ENCODE measurements at places on chromosomes 1 and 21.

- no peak for DNase-seq
These were observed 3.3 kb downstream of the CSRP1 start for GRCh38 chr1:201503397-201504176.

- no peak for DNase-seq
These were observed 1.7 kb downstream of the DHCR24 start for GRCh38 chr1:54885237-54885679.

- no peak for DNase-seq
These were observed at the start of gene GIPC2 for GRCh38 chr1:78045926-78046778. Gene GIPC2, plus strand, starts transcription at chr1:78045966. Its CDS starts 129 bp downstream, at chr1:78046095.

- no peak for DNase-seq
These were observed 24.5 kb downstream of the OSCP1 start for GRCh38 chr1:36425791-36426190.

- DNase-seq, result no peak
These were observed 178.4 kb downstream of the PSMG1 start for GRCh38 chr21:39004634-39005501.

GRCh38 chr1:214452152-214452784 is 99.1 kb downstream of the PTPN14 start:
- no peak for DNase-seq

DNA sequence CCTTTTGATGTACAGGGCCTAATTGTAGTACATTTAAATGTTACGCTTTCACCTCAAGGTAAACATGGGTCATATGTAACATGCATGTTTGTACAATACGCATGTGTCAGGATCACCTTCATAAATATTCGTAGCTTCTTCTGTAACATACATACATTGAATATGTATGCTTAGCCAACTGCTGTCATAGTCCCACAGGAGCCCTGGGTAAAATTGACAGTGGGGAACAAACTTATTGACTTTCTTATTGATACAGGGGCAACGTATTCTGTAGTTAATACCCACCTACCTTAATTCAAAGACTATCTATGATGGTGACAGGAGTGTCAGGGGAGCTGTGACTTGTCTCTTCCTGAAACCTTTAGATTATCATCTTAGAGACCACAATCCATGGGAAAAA is 3.7 kb upstream of the REN start:
- no peak for DNase-seq

DNA sequence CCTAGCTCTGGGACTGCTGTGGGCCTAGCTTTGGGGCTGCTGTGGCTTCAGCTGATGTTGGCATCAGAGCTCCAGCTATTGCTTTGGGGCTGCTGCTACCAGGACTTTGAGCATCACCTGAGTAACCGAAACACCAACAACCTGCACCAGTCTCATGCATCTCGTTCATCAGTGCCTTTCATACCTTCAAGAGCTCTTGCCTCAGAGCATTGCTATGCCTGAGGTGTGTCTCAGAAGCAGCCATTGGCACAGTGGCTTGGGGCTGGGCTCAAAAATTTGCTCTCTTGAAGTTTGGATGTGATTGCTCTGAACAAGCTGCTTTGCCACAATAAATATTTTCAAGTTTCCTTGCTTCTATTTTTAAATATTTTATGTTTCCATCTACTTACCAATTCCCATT is 6.7 kb upstream of the LCE2D start:
- no peak for DNase-seq

DNA sequence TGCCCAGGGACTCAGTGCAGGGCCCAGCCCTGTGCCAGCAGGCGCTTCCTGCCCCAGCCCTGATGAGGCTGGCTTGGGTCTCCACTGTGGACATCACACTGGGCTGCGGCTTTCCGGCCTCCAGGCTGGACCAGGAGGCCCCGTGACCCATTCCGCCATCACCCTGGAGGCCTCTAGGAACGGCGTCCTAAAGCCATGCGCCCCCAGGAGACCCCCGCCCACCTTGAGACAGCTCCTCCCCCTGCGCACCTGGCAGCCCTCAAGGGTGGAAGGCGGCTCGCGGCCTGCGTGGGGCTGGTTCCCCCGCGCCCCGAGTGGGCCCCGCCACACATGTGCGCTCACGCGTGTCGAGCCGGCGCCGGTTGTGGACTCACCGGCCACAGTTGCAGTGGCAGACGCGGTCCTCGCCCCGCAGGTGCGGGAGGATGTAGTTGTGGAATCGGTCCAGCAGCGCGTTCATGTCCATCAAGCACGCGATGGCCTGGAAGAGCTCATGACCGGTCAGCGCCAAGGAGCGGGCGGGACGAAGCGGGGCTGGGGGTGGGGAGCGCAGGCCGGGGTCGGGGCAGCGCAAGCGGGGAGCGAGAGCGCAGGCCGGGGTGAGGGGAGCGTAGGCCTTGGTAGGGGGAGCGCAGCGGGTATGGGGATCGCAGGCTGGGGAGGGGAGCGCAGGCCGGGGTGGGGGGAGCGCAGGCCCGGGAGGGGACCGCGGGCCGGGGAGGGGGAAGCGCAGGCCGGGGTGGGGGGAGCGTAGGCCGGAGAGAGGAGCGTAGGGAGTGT is 924 bp downstream of the TMEM240 start:
- no peak for DNase-seq

- peak; percentile 66 for DNase-seq
These were observed 117.5 kb downstream of the TOMM20 start for GRCh38 chr1:235011064-235011598.

GRCh38 chr21:32442566-32443318 is 30.2 kb downstream of the EVA1C start:
- DNase-seq, result no peak

DNA sequence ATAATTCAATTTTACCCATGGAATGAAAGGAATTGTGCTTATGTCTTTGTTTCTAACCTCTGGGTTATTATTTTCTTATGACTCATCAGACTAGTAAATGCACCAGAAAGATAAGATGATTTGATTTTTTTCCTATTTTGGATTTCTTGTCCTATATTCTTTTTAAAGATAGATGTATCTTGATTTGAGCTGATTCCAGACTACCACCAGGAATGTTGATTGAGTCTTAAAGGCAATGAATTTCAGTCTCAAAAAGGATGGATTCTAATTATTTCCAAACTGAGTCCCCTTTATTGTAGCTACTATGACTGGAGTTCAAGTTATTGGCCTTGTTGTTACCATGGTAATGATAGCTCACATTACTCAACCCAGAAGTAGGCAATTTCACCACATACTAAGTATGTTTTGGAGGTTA is 95.8 kb upstream of the RGS4 start:
- DNase-seq, result no peak

GRCh38 chr1:187839873-187840272 is 1011.1 kb downstream of the PLA2G4A start:
- no peak for DNase-seq

- no peak for DNase-seq
These were observed 273.2 kb downstream of the USP25 start for GRCh38 chr21:16002874-16003466.

DNA sequence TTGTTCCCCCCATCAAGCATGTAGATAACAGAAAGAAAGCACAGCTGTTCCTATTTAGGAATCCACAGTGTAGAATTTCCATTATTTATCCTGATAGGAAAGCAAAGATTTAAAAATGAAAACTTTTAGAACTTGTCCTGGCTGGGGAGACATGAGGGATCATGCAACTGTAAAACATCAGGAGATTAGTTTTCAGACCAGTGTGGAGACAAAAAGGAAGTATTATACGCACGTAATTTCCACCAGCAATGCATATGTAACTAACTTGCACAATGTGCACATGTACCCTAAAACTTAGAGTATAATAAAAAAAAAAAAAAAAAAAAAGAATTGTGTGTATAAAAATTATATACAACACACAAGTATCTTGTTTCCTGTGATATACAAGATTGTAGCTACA is 172.4 kb downstream of the NEGR1 start:
- DNase-seq, result no peak

GRCh38 chr1:195899762-195900352 is 708.4 kb downstream of the KCNT2 start:
- DNase-seq, result no peak

- no peak for DNase-seq
These were observed 9.7 kb downstream of the CD2 start for GRCh38 chr1:116763787-116764465.

DNA sequence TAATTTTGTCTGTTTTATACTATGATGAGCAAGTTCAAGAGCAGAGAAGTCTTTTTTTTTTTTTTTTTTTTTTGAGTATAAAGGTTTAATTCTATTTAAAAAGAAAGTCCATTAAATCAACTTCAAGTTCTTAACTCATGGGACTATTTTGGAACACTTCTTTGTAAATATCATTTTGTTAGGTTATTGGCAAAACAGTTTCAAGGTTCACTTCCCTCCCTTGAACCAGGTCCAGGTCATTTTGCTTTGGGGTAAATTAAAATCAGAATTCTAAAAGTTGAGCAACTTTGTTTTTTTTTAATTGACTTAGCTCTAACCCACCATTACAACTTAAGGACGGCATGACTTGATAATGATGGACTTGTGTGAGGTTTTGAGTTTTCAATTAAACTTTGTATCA is 72.3 kb downstream of the WLS start:
- DNase-seq, result no peak

DNA sequence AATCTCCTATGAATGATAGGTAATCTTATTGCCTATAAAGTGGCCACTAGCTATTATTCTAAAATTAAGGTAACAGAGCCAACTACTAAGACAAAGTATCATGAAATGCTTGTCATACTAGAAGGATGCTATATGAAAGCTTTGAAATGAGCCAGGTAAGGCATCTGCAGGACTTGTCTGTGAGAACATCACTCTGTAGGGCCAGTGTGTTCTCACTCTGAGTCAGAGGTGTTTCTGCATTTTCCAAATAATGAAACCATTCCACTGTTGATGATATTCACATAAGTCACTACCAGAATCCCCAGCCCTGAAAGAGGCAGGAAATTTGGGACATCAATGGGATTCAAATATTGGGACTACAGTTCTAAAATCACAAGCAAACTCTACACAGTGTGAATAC is 25.8 kb upstream of the GBP5 start:
- DNase-seq, result no peak

GRCh38 chr21:17796037-17796403 is 23.1 kb downstream of the C21orf91 start:
- DNase-seq, result no peak

GRCh38 chr1:92096317-92096716 is 16.2 kb downstream of the BTBD8 start:
- DNase-seq, result no peak

GRCh38 chr1:18751425-18751824 is 108.0 kb downstream of the TAS1R2 start:
- DNase-seq, result no peak

DNA sequence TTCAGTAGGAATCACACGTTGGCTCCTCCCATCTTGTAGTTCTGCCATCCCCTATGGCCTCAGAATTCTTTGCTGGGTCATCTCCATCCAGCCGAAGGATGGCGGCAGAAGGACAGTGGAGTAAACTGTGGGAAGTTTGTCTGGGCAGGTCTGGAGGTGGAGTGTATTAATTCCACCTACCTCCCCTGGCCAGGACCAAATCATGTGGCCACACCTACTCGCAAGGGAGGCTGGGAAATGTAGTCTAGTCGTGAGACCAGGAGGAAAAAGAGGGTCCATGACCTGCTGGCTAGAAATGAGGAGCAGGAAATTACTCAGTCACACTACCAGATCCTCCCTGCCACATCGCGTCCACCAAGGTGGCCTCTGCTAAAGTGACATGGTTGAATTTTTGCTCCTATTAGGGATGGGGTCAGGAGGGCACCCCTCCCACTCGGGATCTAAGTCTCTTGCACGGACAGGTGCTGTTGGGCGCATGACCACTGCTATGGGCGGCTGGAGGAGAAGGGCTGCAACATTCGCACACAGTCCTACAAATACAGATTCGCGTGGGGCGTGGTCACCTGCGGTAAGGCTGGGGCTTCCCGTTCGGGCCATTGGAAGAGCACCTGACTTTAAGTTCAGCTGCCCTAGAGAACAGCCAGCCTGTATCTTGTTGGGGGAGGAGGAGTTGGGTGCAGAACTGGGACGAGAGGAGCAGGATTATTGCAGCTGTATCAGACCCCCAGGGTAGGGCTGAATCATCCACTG is 19.5 kb downstream of the PLA2G5 start:
- no peak for DNase-seq

- no peak for DNase-seq
These were observed 617 bp upstream of the ADGRL2 start for GRCh38 chr1:81799939-81800694.

- peak; percentile 25 for DNase-seq
These were observed 234.7 kb downstream of the TOMM20 start for GRCh38 chr1:234893725-234894630.

DNA sequence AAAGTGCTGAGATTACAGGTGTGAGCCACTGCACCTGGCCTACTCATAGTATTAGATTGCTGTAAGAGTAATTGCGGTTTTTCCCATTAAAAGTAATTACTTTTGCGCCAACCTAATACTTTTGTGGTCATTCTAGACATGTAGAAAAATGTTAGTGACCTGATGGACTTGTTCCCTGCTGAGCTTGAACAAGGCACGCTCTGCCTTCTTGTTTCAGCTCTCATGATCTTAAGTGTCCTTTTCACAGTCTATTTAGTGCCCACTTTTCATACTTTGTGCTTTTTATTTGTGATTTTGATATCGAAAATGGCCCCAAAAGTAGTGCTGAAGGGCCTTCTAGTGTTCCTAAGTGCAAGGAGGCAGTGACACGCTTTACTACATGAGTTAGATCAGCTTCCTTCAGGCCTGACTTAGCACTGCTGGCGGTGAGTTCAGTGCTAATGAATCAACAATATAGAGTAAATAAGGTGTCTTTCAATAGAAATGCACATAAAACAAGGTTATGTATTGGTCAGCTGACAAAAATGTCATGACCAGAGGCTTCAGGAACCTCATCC is 5.6 kb upstream of the RD3 start:
- DNase-seq, result no peak

Measured in activated CD4-positive, alpha-beta T cell treated with anti-CD3 and anti-CD28 coated beads, Interleukin-2, amount 50 U/mL, for 24 hours (primary cell).